Stimulated activated CD8-positive, alpha-beta memory T cell treated with anti-CD3 and anti-CD28 coated beads, Interleukin-7, amount 100 ng/mL, for 24 hours (primary cell): ENCODE measurements at places on chromosomes 13 and 19.

- DNase-seq = no peak
These were observed 8.3 kb downstream of the FUT6 start for GRCh38 chr19:5831159-5831558.

DNA sequence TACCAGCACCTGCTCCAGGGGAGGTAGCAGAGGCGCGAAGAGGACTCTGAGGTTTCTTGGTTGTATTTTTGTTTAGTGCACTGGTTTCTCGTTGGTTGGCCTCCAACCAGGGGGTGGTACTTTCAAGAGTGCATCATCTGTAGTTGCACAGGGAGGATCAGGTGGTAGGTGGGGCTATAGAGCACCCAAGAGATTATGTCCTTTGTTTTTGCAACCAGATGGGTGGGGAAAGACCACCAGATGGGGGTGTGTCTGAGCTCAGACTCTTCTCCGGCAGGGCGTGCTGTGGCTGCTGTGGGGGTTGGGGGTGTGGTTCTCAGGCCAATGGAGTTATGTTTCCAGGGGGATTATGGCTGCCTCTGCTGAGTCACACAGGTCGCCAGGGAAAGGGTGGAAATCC is 254.4 kb upstream of the KLF12 start:
- no peak for DNase-seq

GRCh38 chr19:29714953-29715700 is at the start of gene C19orf12:
TSS of gene C19orf12 (minus strand) at chr19:29715261. CDS start at chr19:29708413, 6,848 bp downstream.
- peak; percentile 35 for DNase-seq

DNA sequence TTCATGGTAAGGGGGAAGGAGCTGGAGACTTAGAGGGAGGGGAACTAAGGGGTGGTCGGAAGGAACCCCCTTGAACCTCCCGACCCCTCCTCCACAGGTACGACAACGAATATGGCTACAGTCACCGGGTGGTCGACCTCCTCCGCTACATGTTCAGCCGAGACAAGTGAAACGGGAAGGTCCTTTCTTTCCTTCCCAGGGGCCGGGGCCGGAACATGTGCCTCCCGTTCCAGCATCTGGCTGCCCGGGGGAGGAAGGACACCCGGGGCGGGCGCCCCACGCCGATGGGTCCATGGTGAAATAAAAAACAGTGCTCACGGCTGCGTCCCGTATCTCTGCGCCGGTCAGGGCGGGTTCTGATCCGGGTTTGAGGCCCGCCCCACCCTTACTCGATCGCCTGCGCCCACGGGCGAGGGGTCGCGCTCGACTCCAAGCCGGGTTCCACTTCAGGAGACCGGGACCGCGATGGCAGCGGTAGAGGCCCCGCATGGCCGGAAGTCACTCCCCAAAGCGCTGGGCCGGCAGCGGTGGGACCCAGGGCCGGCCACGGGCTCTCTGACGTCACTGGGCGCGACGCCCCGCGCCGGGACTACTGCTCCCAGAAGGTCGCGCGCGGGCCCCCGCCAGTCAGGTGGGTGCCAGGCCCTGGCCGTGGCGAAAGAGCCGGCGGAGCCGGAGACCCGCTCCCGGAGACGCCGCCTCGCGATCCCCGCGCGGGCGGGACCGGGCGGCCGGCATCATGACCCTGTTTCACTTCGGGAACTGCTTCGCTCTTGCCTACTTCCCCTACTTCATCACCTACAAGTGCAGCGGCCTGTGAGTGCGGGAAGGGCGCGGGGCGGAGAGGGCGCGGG is at the start of gene TMEM147:
Gene TMEM147, plus strand, starts transcription at position 626 of the 854 bp plus-strand sequence. Its CDS starts 114 bp downstream, at position 740.
- peak; percentile 66 for DNase-seq

- DNase-seq = no peak
These were observed 39.6 kb downstream of the ATP11A start for GRCh38 chr13:112729408-112729807.

DNA sequence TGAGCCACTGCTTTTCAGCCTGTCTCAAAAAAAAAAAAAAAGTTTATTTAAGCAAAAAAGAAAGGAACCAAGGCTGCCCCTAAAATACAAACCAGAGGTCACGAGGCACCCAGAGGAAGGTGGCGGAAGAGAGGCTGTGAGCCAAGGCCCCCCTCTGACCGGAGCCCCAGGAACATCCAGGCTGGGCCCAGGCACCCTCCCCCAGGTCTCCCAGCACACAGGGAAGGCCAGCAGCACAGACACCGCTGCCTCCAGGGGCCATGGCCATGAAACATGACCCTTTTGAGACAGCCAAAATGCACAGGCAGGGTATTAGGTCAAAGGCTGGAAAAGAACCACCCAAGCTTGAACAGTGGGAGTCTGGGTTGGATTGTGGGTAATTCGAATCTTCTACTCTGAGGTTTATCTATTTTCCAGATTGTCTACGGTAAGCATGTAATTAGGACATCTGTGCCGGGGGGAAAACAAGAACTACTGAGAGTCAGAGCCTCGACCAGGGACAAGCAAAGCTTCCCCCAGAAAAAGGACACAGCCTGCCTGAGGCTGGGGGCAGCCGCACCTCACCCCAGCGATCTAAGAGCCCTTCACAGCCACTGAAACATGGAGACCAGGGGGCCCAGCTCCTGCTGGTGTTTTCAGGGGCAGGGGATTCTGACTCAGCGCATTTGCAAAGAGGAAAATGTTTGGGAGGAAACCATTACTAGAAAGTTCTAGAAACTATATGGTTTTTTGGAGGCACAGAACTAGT is 8.4 kb downstream of the PEX11G start:
- no peak for DNase-seq
